ENCODE measurements at places on chromosomes 16 and 17.

DNA sequence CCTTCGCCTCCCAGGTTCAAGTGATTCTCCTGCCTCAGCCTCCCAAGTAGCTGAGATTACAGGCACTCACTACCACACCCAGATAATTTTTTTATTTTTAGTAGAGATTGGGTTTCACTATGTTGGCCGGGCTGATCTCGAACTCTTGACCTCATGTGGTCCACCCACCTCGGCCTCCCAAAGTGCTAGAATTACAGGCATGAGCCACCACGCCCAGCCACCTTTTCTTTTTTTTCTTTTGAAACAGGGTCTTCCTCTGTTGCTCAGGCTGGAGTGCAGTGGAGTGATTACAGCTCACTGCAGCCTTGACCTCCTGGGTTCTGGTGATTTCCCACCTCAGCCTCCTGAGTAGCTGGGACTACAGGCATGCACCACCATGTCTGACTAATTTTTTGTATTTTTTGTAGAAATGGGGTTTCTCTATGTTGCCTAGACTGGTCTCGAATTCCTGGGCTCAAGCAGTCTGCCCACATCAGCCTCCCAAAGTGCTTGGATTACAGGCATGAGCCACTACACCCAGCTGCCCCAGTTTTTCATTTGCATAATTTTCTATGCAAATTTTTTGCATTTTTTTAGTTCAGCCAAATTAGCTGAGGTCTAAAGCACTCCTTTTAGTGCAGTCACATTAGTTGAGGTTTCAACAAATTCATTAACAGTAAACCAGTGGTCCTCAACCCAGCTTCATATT lies 11.3 kb downstream of the WWP2 start:
- no peak for DNase-seq

DNA sequence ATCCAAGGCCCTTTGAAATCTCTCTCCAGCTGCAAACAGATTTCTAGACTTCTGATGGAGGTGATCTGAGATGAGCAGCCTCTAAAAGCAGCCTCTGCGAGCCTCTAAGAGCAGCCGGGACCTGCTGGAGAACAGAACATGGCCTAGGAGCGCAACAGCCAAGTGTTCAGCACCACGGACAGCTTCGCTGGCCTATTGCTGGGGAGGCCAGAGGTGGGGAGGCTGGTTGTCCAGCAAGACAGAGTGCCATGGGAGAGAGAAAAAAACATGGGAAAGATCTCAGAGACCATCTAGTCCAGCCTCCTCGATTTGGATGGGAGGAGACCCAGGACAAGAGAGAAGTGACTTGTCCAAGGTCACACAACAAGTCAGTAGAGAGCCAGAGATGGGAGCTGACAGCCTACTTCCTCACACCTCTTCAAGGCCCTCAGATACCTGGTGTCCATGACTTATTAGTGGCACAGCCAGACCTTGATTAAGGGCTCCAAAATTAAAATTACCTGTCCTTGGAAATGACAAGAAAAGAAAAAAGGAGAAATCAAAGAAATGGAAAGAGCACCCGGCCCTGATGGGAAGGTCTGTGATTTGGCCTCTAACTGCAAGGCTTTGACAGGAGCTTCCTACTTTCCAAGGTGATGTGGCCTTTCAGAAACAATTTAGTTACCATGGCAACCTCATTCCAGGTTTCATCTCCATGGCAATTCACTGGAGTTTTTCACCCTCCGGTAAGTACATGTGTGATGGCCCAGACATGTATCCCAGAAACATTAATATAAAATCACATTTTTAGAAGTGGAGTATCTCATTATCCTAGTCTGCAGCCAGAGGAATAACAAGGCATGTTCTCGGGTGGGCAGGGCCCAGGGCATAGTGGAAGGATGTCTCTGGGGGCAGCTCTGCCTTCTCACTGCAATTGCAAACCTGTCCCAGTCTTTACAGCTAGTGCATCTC lies 14.5 kb downstream of the RPRML start:
- DNase-seq = no peak

- DNase-seq = no peak
Measured at GRCh38 chr16:85227084-85227945, 115.0 kb upstream of the CIBAR2 start.

DNA sequence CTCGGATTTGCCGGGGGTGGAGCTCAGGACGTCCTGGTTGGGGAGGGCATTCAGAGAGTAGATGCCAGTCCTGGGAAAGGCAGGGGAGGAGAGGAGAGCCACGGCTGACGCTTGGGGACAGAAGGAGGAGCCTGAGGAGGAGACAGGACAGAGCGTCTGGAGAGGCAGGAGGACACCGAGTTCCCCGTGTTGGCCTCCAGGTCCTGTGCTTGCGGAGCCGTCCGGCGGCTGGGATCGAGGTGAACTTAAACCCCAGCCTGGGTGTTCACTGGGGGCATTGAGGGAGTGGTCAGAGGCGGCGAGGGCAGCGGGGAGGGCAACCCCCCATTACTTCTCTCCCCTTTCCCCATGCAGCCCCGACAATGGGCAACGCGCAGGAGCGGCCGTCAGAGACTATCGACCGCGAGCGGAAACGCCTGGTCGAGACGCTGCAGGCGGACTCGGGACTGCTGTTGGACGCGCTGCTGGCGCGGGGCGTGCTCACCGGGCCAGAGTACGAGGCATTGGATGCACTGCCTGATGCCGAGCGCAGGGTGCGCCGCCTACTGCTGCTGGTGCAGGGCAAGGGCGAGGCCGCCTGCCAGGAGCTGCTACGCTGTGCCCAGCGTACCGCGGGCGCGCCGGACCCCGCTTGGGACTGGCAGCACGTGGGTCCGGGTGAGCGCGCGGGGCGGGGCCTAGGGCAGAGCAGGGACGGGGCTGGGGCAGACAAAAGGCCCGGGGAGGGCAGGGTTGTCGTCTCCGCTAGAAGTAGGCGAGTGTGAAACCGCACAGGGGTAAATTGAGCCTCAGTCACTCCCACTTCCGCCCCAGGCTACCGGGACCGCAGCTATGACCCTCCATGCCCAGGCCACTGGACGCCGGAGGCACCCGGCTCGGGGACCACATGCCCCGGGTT lies 3.7 kb downstream of the NOL3 start:
- DNase-seq = peak; percentile 50

GRCh38 chr16:49793244-49793643 lies 62.7 kb downstream of the ZNF423 start:
- DNase-seq = no peak

DNA sequence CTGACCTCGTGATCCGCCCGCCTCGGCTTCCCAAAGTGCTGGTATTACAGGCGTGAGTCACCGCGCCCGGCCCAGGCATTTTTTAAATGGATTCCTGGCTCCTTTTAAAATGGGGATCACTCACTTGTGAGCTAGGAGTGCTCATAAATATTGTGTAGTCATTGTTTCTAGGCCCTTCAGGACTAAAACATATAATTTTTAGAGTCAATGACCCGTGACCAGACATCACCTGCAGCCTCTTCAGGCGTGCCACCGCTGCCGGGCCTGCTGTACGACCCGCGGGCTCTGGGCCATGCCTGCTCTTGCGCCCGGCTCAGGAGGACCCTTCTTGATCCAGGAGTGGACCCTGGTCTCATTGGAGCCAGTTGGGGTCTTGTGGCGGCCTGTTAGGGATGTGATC lies 30.8 kb downstream of the EFCAB5 start:
- DNase-seq = no peak

GRCh38 chr17:38671939-38672720 lies 2.6 kb downstream of the EPOP start:
- DNase-seq = no peak

GRCh38 chr17:74921026-74921681 lies 1.9 kb downstream of the USH1G start:
- no peak for DNase-seq

- no peak for DNase-seq
Measured at GRCh38 chr16:54289945-54290832, 3.6 kb upstream of the IRX3 start.

DNA sequence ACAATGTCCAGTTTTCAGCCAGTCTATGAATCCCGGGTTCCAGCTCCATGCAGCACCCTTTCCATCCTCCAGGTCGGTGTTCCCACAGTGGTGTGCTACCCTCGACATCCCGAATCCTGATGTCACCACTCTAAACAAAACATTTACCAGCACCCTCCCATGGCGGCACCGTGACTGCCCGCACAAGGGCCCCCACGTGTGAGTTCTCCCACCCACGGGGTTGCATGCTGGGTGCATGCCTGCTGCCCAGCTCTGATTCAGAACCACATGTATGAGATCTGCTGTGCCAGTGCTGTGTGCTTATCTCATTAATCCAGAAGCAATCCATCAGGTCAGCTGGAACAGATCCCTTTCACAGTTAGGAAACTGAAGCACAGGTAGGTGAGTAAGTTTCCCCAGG lies 57.4 kb downstream of the C16orf78 start:
- no peak for DNase-seq

DNA sequence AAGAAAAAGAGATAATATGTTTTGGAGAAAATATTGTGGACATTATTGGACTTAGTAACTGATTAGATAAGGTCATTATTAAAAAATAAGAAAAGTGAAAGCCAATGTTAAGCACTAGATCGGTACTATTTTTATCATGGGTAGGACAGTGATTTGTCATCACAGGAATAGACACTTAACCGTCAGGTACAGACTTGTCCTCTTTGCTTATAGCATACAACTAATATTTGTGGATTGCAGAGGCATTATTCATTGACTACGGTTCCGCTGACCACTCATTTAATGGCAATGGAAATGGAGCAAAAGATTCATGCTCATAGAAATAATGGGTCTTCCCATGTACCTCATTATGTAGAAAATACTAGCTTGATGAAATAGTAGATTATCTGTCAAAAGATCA lies 596.3 kb upstream of the CA10 start:
- DNase-seq = no peak

GRCh38 chr16:89217388-89218191 lies at the start of gene ZNF778:
Gene ZNF778, plus strand, starts transcription at chr16:89217703. Its CDS starts 3,425 bp downstream, at chr16:89221128.
- DNase-seq = peak; percentile 66

DNA sequence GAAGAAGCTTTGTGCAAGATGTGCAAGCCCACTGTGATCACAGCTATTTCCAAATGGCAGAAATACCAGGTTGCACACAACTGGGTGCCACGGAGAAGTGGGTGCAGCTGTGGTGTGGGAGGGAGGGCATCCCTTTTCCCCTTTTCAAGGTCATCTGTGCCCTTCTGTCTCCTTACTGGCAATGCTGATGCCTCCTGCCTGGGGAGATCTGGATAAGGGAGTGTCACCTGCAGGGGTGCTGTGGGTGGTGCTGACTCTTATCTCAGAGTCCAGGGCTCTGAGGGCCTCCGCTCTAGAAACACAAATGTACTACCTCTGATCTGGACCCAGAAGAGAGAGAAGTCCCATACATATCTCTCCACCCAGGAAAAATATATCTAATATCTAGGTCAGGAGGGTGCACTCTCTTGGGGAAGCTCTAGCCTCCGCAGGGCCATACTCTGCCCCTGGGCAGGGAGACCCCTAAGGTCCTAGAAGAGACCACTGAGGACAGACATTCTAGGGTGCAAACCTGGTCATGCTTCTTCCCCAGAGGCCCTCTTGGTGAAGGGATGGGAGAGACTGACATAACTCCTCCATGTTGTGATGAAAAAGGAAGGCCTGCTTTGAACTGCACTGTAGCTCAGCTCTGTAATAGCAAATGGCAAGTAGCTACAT lies 18.5 kb downstream of the NPRL3 start:
- no peak for DNase-seq

- DNase-seq = no peak
Measured at GRCh38 chr16:22933173-22933572, 119.2 kb downstream of the HS3ST2 start.

GRCh38 chr17:71486261-71486660 lies 634.6 kb upstream of the SOX9 start:
- DNase-seq = no peak

- DNase-seq = no peak
Measured at GRCh38 chr16:85428168-85428898, 184.8 kb upstream of the GSE1 start.

- DNase-seq = no peak
Measured at GRCh38 chr17:63722403-63722802, 19.2 kb downstream of the STRADA start.

DNA sequence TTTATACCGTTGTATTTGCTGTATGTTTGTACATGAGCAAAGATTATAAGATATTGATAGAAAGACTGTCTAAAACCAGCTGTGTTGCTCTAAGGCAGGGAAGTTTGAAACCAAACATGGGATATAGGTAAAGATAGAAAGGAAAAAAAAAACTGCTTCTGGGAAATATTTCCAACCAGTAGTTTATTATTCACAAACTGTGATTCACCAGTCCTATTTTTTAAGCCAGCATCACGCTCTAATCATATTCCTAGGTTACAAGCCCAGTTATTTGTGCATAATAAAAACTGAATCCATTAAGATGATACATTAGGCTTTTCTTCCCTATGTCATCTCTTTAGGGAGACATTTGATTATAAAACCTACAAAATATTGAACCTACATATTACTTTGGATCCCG lies 4.0 kb downstream of the ERN1 start:
- DNase-seq = no peak

GRCh38 chr16:13936596-13937081 lies 16.7 kb downstream of the ERCC4 start:
- DNase-seq = no peak

DNA sequence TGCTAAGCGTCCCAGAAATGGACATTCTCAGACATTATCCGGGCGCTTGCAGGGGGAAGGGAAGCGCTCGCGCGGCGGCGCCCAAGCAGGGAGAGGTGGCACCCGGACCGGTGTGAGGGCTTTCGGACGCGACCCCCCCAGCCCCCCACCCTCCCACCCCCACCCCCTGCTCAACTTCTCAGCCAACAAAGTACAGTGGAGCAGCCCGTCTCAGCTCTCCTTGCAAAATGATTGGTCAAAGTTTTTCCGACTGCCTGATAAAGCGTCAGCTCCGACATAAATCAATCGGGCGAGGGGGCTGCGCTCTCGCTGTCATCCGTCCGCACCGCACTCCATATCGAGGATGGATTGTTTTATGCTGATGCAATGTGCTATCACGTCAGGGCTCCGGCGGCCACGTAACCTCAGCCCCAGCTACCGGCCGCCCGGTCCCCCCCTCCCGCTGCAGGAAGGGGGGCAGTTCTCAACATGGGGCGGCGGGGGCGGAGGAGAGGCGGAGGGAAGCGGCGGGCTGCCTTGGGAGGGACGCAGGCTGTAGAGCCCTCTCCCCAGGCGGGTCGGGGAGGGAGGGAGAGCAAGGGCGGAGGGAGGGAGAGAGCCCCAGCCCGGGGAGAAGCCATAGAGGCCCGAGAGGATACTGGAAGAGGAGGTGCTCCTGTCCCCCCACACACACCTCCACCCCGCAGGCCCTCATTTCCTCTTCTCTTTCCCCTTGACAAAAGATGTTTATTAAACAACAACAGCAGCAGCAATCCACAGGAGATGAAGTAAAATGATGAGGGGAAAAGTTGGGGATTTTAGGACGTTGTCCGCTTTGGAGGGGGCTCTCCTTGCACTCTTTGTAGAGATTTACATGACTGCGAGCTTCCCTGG lies at the start of gene HOXB9:
TSS of gene HOXB9 (minus strand) at position 114 of the 873 bp plus-strand sequence. CDS start at position 25, 89 bp downstream.
- no peak for DNase-seq

All from amygdala (tissue), 56 donors.